ENCODE measurements at places on chromosomes 12 and 14. TPM values are rescaled to one million over a fixed set of nuclear protein-coding genes. Genes with fewer than 3 reads are reported as not detected.

PIWIL1 gene
- total RNA-seq, result not detected

FAM222A gene
- 0.73 TPM for total RNA-seq

PLEKHG7 gene
- 3.4 TPM for total RNA-seq

B3GNT4 gene
- total RNA-seq, result not detected

GDF3 gene
- total RNA-seq, result not detected

AQP5 gene
- total RNA-seq, result not detected

Measured in activated B cell treated with CpG ODN at 0.5 μM for 24 hours (primary cell).